ENCODE measurements at places on chromosomes 16 and 17. TPM values are rescaled to one million over a fixed set of nuclear protein-coding genes. Genes with fewer than 3 reads are reported as not detected.

The C17orf50 gene
- total RNA-seq, result not detected

The CLEC10A gene
- total RNA-seq, result not detected

The TBC1D24 gene
- total RNA-seq, result 11.3 TPM

The SYCE1L gene
- 8.0 TPM for total RNA-seq

The SMPD3 gene
- total RNA-seq, result 3.0 TPM

The GSG1L2 gene
- total RNA-seq, result not detected

The GRAPL gene
- total RNA-seq, result 19.8 TPM

The SLFN11 gene
- total RNA-seq, result 88.2 TPM

The TBX6 gene
- total RNA-seq, result 0.89 TPM

The CCL11 gene
- not detected for total RNA-seq

The ABCA9 gene
- total RNA-seq, result 0.27 TPM

The TNFRSF17 gene
- total RNA-seq, result not detected

The PRSS36 gene
- total RNA-seq, result 1.3 TPM

The MPV17L gene
- total RNA-seq, result not detected

The KRT14 gene
- not detected for total RNA-seq

The CAMTA2 gene
- total RNA-seq, result 70.7 TPM

The TRAPPC2L gene
- total RNA-seq, result 60.1 TPM

The CD300A gene
- 36.5 TPM for total RNA-seq

The TLCD3A gene
- total RNA-seq, result 12.9 TPM

The TMEM98 gene
- 12.2 TPM for total RNA-seq

The GPS1 gene
- total RNA-seq, result 87.5 TPM

The RTN4RL1 gene
- 0.61 TPM for total RNA-seq

The SPATA22 gene
- not detected for total RNA-seq

The ARHGAP27 gene
- 80.9 TPM for total RNA-seq

The CA10 gene
- total RNA-seq, result not detected

The DNAH17 gene
- 0.02 TPM for total RNA-seq

The ITPRIPL2 gene
- 14.0 TPM for total RNA-seq

The SDK2 gene
- 2.3 TPM for total RNA-seq

The KREMEN2 gene
- not detected for total RNA-seq

The CIBAR2 gene
- not detected for total RNA-seq

The INO80E gene
- total RNA-seq, result 106 TPM

The TEX14 gene
- total RNA-seq, result 0.23 TPM

The TNK1 gene
- total RNA-seq, result 1.2 TPM

The ARSG gene
- total RNA-seq, result 10.4 TPM

The UBE2Z gene
- total RNA-seq, result 75.1 TPM

The PDE6G gene
- 27.9 TPM for total RNA-seq

The SCNN1G gene
- not detected for total RNA-seq

All from T-helper 2 cell treated with Interferon-gamma antibody and Interleukin-4, amounts not matched to agents 100 ng/mL and 5 ng/mL, for 36 hours (primary cell).